ENCODE measurements at places on chromosomes 6 and 20.

DNA sequence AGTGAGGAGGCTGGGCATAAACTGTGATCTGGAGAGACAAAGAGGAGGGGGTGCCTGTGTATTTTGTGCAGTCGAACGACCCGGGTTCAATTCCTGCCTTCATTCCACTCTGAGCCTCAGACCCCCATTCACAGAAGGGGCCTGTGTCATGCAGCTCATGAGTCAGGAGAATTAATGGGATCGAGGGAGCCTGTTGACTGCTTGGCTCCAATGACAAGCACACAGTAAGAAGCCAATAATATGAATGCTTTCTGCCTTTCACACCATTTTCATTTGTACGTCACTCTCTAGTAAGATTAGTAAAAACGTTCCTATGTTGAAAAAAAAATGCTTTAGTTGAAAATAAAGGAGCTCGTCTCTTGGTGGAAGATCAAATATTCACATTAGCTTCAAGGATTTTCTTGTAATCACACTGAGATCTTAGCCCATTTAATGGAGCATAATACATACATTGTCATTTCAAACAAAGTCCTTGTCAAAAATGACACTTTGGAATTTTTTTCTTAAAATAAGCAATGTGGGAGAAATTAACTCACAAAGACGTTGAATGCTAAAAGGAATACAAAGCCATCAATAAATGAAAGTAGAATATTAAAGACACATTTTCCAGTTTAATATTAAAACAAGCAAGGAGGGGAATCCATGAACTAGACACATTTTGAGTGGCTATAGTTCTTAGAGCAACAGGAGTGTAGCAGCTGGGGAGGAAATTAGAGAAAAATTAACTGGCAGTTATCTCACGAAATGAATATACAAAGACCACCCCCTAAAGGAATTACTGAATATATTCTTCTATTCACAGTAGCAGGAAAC is 246.7 kb upstream of the AFDN start:
- DNase-seq: no peak

GRCh38 chr20:17641520-17641964 is 40.5 kb downstream of the RRBP1 start:
- DNase-seq: no peak

GRCh38 chr6:161257793-161258457 is 15.9 kb downstream of the AGPAT4 start:
- DNase-seq: peak; percentile 98

DNA sequence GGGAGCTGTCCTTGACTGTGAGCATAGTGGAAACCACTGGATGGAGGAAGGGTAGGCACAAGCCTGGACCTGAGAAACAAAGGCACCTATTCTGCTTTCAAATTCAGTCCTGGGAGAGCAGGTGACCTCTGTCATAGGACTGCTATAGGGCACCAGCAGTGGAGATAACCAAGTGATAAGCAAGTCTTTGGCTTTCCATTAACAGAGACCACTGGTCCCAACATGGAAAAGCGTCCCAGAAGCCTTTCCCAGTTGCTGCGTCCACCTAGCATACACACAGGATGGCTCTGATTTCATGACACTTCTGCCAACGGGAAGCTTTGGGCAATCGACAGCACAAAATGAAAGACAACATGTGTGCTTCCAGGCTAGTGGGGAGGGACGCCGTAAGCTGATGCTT is 8.9 kb downstream of the SLC22A3 start:
- no peak for DNase-seq

GRCh38 chr6:90184334-90185298 is 112.0 kb downstream of the BACH2 start:
- no peak for DNase-seq

- DNase-seq: no peak
Measured at GRCh38 chr6:159169193-159169555, at the start of gene FNDC1. FNDC1 (plus strand) TSS chr6:159169400; CDS start chr6:159169597, 197 bp downstream.

DNA sequence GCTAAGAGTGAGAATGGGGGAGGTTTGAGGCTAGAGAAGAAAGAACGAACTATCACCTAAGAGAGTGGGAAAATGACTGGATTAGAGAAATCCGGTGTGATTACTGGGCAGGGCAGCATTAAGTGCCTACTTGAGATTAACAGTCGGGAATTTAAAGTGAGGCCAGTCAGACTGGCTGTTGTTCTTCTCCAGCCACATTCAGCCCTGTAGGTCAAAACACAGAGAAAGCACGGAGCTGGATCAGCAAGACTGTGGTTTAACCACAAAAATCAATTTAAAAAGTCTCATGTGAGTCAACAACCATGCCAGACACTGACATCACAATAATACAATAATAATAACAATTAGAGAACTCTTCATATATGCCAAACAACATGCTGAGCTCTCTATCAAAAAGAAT is 301.9 kb upstream of the SGK1 start:
- no peak for DNase-seq

DNA sequence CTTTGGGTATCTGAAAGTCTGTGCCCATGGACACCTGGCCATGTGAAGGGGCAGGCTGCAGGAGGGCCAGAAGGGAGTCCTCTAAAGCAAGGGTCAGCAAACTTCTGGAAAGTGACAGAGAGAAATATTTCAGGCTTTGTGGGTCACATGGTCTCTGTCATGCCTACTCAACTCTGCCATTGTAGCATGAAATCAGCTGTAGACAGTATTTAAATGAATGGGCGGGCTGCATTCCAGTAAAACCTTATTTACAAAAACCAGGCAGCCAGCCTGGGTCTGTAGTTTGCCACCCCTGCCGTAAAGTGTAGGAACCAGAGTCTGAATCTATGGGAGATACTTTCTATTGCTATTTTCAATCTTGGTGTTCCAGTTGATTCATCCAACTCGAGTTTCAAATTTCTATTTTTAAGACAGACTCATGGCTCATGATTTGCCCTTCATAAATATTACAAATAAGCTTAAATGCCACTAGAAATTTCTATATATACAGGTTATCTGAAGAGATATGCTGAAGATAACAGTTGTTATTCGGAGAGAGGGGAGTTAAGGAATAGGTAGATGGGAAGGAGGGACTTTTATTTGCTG is 19.0 kb upstream of the ADGRF4 start:
- no peak for DNase-seq

DNA sequence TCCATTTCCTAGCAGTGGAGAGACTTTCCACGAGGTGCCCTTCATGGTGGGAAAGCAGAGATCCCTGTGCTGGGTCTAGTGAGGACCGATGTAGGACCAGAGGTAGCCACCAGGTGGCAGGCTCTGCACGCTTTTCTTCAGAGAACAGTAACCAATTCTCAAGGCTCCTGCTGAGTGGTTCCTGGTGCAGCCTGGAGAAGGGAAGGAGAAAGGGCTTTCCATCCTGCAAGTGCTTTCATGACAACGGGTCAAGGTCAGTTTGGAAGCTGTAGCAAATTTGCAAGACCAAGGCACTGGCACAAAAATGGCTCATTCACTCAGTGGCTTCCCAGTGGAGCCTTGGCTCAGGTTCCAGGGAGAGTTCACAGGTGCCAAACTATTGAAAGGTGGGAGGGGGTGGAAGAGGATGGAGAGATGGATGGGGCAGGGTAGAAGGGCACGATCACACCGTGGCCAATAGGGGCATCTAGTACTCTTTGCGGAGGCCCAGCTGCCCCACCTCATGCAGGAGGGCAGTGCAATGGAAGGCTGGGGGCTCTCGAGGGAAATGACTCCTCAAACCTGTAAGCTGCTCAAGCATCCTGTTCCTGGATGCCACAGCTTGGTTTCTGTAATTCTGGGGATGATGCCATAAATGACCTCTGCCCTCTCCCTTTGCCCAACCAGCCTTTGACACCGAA is 25.5 kb upstream of the KCNK16 start:
- no peak for DNase-seq

DNA sequence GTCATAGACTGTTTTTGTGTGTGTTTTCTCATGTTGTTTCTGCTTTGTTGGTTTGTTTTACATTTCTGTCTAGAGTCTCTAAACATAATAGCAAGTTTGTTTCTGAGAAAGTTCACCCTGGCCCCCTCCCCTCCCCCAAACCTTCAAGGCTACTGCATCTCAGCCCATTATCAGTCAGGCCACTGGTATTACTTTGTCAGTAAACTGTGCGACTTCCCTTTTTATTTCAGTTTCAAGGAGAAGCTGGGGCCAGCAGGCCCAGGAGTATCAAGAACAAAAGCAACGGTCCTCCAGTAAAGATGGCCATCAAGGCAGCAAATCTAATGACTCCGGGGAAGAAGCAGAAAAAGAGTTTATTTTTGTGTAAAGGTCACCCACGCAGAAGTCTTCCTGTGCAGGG is 32.8 kb upstream of the SCGN start:
- no peak for DNase-seq

GRCh38 chr6:4931530-4932227 is 72.2 kb downstream of the RPP40 start:
- no peak for DNase-seq

DNA sequence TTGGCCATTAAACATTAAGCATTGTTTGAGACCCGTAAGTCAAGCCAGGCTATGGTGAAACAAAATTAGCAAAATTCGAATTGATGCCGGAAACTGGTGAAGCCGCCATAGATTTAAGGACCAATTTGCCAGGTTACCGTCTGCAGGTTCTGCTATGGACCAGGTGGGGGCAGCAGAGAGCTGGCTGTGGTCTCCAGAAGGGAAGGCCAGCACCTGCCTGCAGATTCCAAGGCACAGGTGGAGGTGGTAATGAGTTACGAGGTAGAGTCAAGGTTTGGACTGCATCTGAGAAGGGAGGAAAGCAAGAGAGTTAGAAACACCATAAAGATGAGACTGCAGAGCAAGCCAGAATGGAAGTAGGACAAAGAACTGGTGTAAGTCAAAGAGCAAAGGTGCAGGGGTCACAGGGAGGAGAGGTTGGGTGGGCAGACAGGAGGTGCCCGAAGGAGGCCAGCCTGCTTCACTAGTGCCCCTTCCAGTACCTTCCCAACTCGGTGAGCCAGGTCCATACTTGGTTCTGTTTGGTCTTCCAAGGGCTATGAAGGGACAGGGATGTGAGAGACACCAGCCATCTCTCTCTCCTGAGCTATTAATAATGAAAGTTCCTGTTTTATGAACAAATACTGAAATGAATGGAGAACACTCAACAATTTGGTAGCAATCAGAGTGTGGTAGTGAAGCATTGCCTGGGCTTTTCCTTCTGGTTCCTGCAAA is 131.6 kb upstream of the ESR1 start:
- DNase-seq: no peak

- no peak for DNase-seq
Measured at GRCh38 chr6:166942393-166943168, 13.8 kb downstream of the RNASET2 start.

DNA sequence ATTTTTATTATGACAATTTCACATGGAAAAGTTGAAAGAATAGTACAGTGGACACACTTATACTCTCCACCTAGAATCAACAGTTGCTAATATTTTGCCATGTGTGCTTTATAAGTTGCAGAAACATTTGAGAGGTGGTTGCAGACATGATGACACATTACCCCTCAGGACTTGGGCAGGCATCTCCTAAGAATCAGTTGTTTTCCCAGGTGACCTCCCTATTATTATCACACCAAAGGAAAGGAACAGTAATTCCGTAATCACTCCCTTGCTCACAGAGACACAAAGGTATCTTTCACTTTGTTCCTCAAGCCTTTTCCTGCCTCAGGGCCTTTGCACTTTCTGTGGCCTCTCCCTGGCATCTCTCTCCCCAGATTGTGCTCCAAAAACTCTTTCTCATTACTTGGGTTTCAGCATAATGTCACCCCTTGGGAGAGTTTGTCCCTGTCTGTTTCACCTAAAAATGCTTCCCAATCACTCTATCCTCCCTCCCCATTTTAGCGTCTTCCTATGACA is 5.9 kb upstream of the SULF2 start:
- DNase-seq: no peak

GRCh38 chr6:27836783-27837624 is 75.2 kb downstream of the OR2B2 start:
- peak; percentile 78 for DNase-seq

GRCh38 chr20:21623074-21623780 is 82.2 kb upstream of the PAX1 start:
- no peak for DNase-seq

DNA sequence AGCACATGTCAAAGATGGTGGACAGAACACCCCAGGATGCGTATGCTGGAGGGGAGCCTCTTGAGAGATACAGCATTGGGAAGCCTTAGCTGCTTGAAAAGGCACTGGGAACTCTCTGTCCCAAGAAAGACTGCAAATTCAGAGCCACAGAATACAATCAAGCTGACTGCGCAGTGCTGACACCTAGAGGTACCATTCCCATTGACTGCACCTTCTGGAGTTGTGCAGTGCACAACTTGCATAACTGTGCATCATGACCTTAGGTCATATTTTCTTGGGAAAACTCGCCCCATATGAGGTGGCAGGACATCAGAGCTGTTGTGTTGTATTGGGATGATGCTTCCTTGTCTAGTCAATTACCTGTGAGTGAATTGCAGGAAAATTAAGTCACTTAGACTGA is 646.5 kb upstream of the NOX3 start:
- peak; percentile 10 for DNase-seq

DNA sequence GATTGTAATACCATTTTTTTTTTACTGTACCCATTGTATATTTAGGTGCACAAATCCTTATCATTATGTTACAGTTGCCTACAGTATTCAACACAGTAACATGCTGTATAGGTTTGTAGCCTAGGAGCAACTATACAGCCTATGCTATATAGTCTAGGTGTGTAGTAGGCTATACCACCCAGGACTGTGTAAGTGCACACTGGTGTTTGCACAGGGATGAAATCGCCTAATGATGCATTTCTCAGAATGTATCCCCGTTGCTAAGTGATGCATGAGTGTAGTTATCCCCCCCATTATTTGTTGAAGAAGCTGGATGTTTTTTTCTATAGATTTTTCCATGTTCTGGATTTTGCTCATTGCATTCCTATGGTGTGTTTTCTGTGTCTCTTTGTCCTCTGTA is 12.9 kb downstream of the RALY start:
- DNase-seq: no peak

- no peak for DNase-seq
Measured at GRCh38 chr6:31407699-31408098, 4.3 kb downstream of the MICA start.

GRCh38 chr6:3247255-3248146 is 11.2 kb upstream of the PSMG4 start:
- peak; percentile 50 for DNase-seq

DNA sequence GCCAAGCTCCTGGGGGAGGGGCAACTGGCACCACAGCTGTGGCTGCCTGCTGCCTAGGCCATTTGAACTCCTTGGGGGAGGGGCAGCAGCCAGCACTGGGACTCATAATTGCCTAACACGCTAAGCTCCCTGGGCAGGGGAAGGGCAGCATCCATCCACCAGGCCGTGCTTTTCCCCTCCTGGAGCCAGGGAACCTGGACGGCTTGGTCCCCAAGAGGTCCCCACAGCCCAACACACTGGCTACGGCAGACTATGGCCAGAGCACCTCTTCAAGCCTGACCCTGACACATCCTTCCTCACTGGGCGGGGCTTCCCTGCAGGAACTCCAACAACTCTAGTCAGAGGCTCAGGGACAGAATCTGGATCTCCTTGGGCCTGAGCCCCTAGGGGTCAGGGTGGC is 269.4 kb downstream of the RNF144B start:
- DNase-seq: no peak

DNA sequence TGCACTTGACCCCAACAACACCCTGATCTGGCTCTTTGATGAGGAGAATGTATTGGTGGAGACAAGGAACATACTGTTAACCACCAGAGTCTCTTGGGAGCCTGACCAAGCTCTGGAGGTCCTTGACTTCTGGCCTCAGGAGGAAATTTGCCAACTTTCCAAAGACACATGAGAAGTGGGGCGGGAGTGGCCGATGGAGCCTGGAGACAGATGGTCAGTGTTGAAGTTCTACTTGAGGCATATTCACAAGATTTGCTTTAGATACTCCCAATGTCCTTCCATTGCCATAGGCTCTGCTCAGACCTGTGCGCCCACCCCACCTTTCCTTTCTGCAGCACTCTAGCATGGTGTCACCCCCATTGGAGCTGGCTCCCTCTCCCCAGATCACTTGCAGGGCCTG is 241.0 kb downstream of the SLC24A3 start:
- no peak for DNase-seq

GRCh38 chr6:113181164-113181563 is 676.0 kb upstream of the MARCKS start:
- DNase-seq: no peak
